Hippocampal formation (tissue), 2 donors: ENCODE measurements at places on chromosomes 12 and 14.

DNA sequence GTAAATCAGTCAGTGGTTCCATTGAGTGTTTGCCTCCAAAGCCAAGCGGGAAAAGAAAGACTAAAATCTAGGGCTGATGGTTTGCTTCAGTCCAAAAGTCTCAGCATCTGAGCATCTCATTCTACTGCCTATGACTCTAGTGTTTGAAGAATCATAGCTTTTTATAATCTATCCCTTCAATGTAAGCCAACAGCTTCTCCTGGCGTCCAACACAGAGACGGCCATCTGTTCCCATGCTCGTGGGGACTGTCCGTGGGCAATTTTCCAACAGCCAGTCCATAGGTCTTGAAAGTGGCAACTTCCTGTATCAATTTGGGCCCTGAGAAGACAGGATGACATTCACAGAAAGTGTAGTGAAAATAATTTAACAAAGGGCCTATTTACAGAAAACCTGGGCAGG is 544.4 kb upstream of the TMEM132C start:
- no peak for DNase-seq

- no peak for DNase-seq
Measured at GRCh38 chr14:69441948-69442347, 42.6 kb upstream of the PLEKHD1 start.

DNA sequence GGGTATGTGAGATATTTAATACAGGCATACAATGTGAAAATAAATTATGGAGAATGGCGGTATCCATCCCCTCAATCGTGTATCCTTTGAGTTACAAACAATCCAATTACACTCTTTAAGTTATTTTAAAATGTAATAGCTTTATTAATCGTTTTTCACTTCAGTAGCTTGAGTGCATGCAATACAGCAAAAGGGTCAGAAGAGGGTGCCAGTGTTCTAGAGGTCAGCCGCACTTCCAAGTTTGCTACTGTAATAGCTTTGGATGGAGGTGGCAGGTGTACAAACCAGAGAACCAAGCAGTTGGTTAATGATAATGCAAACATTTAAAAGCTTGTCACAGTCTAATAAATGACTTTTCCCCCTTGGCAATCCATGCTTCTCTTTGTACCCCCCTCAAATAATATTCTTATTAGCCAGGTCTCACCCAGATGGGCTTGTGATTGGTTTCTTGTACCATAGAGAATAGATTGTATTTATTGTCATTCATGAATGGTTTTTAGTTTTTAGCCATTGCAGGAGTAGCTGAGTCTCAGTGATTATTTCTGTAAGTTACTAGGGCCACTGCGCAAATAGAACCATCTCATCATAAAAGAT is 127.0 kb downstream of the ERC1 start:
- DNase-seq, result peak; percentile 37

GRCh38 chr14:104558231-104559027 is 21.1 kb upstream of the C14orf180 start:
- DNase-seq, result no peak
